Astrocyte of the hippocampus (primary cell): ENCODE measurements at places on chromosomes 13 and 19.
A peak's percentile ranks its signal among the peaks of the same experiment; 100 is the strongest.

DNA sequence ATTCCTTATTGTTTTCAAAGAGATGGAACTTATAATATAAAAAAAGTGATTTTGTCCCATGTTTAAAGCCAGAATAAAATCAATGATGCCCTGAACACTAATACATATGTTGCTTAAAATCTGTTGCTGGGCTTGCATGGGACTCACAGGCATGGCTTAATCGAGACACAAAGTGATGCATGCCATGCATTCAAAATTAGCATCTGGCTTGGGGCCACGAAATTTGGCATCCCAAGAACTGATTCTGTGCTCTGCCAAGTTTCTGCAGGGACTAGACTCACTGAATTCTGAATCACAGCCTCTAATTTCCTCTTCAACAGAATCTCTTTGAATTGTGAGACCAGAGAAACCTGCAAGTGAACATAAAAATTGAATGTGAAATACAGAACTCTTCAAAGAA is 109.2 kb downstream of the PCDH17 start:
- peak; percentile 85 for DNase-seq

- peak; percentile 99 for DNase-seq
Measured at GRCh38 chr19:11346104-11346940, at the start of the genes CCDC159 and TMEM205. CCDC159 (plus strand) TSS chr19:11346519; CDS start chr19:11346607, 88 bp downstream. TMEM205 (minus strand) TSS chr19:11346268; CDS start chr19:11345619, 649 bp downstream.

GRCh38 chr19:55119053-55119452 is 1.6 kb upstream of the PPP1R12C start:
- no peak for DNase-seq

DNA sequence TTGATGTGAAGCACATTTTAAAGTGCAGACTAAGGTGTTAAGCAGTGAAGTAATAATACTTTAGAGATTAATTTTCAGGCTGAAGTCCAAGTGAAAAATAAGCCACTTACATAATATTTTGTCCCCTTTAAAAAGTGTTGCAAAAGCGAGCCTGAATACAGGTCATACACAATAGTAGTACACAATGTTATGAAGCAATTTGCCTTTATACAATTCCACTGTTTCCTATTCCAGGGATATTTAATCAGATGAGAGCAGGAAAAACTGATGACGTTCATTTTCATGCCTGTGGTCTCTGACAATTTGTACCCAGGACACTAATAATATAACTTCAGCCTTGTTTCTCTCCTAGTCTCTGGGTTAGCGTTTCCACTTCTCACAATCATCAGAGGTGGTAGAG is 916.7 kb downstream of the PCDH9 start:
- peak; percentile 24 for DNase-seq

DNA sequence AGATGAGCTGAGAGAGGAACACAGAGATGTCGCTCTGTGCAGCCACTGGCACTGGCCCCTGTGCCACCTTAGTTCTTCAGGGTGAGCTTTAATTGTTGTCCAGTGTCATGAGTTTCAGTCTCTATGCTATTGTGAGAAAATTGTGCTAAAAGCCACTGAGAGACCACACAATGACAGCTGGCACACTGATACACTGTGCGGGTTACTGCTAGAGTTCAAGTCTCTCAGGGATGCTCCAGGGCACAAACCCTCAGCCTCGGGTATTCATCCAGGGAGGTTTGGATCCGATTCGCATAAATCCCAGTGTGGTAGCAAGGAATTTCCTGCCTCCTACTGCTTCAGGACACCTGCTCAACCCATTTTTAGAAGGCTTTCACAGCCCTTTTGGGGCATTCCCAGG is 68.1 kb upstream of the EDNRB start:
- no peak for DNase-seq
